ENCODE measurements at places on chromosomes 12 and 14.

GRCh38 chr12:24839268-24839791, 109.6 kb downstream of the BCAT1 start:
- DNase-seq = peak; percentile 61

GRCh38 chr14:34539407-34540180, at the start of gene EAPP:
EAPP (minus strand) TSS chr14:34539701; CDS start chr14:34539628, 73 bp downstream.
- DNase-seq = peak; percentile 93

- DNase-seq = no peak
Observed at GRCh38 chr14:100386121-100386520, 63.0 kb downstream of the SLC25A47 start.

GRCh38 chr12:73112035-73112816, 840.1 kb downstream of the TRHDE start:
- no peak for DNase-seq

GRCh38 chr14:75723716-75724115, 62.7 kb downstream of the TTLL5 start:
- no peak for DNase-seq

GRCh38 chr12:116882742-116883141, 1.5 kb upstream of the HRK start:
- no peak for DNase-seq

- no peak for DNase-seq
Observed at GRCh38 chr12:14431975-14432374, 66.5 kb downstream of the ATF7IP start.

- DNase-seq = no peak
Observed at GRCh38 chr12:52729147-52729546, 25.8 kb upstream of the KRT77 start.

DNA sequence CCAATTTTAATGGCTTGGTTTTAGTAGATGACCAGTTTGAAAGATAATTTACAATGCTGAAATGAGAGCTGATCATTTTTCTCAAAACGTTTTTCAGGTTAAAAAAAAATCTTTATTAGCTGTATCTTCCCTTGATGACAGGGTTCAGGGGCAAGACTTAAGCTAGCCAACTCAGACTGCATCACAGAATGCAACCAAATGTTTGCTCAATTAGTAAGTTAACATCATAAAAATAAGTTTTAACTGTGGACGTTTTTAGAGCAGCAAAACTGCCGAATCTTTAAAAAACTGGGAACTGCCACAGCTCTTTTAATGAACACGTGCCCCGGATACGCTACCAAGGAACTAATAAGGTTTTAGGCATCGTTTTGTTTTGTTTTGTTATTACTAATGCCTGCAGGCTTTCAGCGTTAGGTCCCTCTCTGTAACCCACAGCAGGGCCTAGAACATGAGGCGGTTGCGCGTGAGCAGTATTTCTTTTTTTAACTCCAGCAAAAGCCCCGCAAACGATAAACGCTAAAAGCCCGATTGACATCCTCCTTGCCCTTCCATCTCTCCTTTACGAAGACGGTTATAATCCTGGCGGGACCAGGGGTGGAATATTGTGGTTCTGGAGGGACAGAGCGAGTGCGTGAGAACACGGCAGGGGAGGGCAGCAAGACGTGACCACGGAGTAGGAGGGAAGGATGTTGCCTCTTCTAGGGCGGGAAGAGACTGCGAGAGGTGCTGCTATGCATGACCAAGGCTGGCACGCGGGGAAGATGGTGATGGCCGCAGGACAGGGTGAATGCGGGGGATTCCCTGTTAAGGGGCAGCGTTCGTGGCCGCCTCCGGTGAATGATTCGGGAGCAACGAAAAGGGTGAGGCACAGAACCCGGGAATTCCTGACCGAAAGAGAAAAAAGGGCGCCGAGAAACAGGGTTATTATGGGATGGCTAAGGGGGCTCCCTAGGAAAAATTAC, 652 bp downstream of the SUPT16H start:
- peak; percentile 34 for DNase-seq

GRCh38 chr12:8564656-8565055, 24.0 kb upstream of the CLEC4E start:
- no peak for DNase-seq

DNA sequence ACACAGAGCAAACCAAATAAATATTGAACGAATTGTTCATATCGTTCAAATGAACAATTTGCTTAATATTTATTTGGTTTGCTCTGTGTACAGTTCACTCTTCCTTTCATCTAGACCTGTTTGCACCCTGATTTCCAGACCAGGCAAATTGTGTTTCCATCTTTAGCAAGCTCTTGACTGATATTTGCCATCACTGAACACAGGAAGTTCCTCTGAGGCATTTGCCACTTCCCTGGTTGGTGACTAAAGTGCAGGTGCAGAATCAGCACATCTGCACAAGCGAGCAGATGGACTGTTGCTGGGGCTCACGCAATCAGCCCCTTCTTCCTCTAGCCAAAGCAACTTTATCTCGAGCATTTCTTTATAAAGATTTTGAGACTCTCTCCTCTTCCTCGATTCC, 112.9 kb downstream of the DAAM1 start:
- DNase-seq = no peak

- peak; percentile 52 for DNase-seq
Observed at GRCh38 chr12:67630373-67631088, 18.0 kb upstream of the DYRK2 start.

- no peak for DNase-seq
Observed at GRCh38 chr14:101542391-101542790, 18.9 kb upstream of the DIO3 start.

GRCh38 chr12:9064815-9065606, 50.7 kb downstream of the A2M start:
- DNase-seq = no peak

GRCh38 chr14:67487332-67487731, 1.2 kb downstream of the TMEM229B start:
- DNase-seq = no peak

DNA sequence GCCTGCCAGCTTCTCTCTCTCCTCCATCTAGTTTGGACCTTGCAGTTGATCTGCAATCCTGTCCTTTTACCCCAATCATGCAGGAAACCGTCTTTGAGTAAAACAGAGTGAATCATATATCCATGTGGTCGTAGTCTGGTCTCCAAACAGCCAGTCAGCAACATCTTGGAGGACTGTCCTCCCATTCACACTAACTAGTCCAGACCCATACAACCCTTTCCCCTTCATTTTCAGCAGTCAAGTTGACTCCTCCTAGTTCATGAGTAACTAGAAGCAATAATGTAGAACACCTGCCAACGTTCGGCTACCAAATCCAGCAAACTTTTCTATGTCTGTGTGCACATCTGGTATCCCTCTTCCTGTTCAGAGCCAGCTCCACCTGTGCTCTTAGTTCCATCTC, 10.8 kb upstream of the BIN2 start:
- DNase-seq = no peak

DNA sequence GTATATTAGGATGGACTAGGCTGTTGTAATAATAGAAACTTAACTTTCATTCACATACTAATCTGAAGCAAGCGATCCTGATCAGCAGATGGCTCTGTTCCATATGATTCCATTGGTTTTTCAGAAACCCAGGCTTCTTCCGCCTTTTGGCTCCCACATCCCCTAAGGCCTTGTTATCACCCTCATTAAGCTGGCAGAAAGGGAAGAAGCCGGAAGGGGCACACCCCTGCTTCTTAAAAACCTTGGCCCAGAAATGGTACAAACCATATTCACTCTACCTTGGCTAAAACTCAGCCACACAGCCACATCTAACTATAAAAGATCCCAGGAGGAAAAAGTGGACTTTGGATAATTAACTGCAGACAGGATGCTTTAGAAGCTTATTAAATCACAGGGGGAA, 329.2 kb downstream of the PCNX1 start:
- no peak for DNase-seq

- DNase-seq = no peak
Observed at GRCh38 chr14:95304342-95304741, 15.4 kb downstream of the CLMN start.

GRCh38 chr14:103735439-103735814, 19.8 kb downstream of the ZFYVE21 start:
- no peak for DNase-seq

- no peak for DNase-seq
Observed at GRCh38 chr14:99718811-99719192, 34.7 kb downstream of the CYP46A1 start.

DNA sequence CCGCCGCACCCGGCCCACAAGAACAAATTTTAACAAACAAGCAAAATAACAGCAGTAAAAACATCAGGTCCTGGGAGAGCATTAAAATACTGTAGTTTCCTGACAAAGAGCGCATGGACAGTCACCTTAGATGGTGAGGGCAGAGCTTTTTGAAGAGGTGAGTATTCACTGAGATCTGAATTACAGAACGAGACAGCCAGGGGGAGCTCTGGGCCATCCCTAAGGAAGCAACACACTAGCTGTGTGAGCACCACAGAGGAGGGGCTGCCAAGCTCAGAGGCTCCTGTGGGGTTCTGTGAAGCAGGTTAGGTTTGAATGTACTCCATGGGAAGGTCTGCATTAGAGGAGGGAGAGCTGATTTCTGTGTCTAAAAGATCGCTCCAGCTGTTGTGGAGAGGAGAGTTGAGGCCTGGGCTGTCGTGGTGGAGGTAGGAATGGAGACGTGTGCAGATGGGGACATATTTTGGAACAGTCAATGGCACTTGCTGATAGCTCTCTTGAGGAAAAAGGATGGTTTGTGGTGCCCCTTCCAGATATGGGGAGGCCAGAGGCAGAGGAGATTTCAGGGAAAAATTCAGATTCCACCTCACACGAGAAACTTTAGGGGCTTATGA, 72.9 kb downstream of the TRAFD1 start:
- peak; percentile 30 for DNase-seq

DNA sequence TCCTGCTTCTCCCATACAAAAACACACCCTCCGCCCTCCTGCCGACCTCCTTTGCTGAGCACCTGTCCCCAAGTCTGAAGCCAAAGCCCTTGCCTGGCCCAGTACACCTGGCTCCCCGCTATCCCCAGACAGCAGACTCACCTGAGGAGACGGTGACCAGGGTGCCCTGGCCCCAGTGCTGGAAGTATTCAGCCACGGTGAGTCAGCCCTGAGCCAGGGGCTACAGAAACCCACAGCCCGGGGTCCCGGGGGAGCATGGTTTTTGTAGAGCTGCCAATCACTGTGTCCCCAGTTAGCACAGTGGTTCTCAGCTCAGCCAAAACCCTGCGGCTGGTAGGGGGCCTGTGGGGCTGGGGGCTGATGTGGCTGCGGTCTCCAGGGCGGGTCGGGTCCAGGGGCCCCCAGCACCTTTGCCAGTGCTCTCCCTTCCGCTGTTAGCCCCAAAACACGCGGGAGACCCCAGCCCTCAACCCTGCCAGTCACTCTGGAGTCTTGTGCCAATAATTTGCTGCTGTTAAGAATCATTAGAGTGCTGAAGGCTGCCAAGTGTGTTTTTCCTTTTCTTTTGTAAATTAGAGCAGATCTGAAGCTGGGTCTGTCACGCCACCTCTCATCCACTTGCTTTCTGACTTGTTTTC, 339.0 kb downstream of the TMEM121 start:
- DNase-seq = no peak

DNA sequence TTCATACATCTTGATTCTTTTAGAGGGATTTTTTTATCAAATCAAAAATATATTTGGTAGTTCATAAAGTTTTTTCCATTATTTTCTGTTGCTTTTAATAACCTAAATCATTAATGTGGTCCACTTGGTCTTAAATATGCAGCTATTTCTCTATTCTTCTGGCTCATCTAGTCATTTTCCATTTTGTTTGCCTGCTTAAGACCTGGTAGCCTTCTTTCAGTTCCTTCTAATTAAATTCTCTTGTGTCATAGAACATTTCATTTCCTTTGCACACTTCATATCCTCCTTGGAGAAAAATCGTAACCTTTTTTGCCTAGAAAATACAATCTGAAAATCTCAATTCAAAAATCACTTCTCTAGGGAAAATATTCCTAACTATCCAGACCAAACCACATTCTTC, 387.0 kb downstream of the LRFN5 start:
- no peak for DNase-seq

- DNase-seq = no peak
Observed at GRCh38 chr14:38366374-38366773, 110.5 kb upstream of the CLEC14A start.

- no peak for DNase-seq
Observed at GRCh38 chr14:87935886-87936285, 57.1 kb downstream of the GALC start.

DNA sequence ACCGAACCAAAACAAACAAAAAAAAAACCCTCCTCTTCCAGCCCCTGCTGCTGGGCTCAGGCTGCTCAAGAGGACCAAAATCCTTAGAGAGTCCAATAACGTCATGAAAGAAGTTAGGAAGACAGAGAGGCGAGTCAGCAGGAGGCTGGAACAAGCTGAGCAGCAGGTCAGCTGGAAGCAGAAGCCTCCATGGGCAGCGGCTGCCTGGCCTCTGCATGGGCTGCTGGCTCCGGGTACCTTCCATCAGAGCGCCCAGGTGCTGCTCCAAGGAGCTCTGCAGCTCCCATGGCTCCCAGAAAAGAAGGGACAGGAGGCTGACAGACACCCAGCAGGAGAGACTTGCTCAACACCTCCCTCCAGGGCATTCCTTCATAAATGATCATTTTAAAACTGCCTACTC, 3.2 kb upstream of the KRT2 start:
- DNase-seq = no peak

DNA sequence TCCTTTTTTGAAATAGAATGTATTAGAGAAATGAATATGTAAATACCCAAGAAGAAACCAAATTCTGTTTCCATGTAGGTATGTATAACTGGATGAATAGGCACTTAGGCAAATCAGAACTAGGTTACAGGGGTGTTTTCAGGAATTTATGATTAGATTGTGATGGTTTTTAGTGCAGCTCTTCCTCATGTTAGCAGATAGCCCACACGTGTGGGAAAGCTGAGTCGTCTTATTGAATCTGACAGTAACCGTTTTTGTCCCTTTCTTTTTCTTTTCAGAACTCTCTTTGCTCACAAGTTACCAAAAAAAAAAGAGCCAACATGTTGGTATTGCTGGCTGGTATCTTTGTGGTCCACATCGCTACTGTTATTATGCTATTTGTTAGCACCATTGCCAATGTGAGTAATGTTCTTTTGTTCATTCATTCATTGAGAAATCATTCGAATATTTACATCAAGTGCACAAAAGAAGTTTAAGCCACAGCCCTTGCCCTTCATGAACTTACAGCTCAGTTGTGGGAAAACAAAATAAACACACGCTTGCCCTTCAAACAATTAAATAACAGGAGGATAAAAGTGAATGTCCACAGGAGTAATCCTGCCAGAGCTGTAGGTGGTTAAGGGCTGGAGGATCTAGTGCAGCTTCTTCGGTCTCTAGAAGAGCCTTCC, 14.8 kb downstream of the EMP1 start:
- peak; percentile 21 for DNase-seq

- DNase-seq = no peak
Observed at GRCh38 chr14:92937051-92937937, 14.3 kb downstream of the CHGA start.

DNA sequence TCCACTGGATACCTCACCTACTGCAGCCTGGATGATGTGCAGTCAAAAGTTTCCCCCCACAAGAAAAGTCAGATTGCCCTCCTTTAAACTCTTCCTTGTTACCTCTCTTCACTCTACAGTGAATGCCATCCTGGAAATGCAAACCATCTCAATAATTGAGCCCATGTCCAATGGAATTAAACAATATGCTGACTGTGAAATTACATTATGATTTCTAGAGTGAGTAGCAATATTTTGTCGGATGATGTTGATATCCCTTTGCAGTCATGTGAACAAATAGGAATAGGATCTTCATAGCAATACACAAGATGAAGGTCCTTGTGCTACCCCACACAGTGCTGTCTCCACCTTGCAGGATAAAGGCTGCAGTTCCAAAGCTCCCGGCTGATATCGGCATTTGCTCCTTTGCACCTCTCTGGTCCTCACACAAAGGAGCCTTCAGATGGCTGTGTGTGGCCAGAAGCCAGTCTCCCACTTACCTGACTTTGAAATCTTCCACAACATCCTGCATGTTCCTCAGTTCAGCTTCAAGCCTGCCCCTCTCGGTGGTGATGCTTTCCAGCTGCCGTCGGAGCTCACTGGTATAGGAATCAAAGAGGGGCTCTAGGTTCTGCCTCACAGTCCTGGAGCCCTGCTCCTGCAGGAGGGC, 1.5 kb downstream of the KRT75 start:
- DNase-seq = no peak

Measured in stimulated activated CD4-positive, alpha-beta T cell treated with anti-CD3 and anti-CD28 coated beads, Interleukin-12 subunit alpha, Interleukin-12 subunit beta, amount 100 ng/mL, for 48 hours (primary cell).